Mammary epithelial cell (primary cell): ENCODE measurements at places on chromosomes 4 and X. TPM values are rescaled to one million over a fixed set of nuclear protein-coding genes. Genes with fewer than 3 reads are reported as not detected.

GRCh38 chrX:16464369-16464768 is 185.6 kb upstream of the S100G start:
- no peak for DNase-seq

The ITGB1BP2 gene
- 1.4 and 2.9 TPM in 2 replicates for total RNA-seq

The CLTRN gene
- 2.2 and 3.5 TPM in 2 replicates for total RNA-seq

- DNase-seq, result peak; percentile 95
Measured at GRCh38 chr4:151744614-151745013, 16.2 kb downstream of the GATB start.

DNA sequence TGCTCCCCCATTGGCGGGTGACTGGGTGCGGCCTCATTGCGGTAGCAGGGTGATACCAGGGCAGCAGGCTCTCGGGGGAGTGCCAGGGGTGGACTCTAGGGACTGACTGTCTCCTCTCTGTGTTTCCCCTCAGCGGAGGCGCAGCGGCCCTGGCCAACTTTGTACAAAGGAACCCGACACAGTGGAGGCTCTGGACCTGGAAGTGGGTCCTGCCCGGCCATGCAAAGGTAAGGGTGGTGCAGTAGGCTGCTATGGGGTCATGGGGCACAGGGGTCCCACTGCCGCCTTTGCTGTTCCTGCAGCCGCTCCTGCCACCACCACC is 16.3 kb downstream of the SULT1B1 start:
- no peak for DNase-seq

DNA sequence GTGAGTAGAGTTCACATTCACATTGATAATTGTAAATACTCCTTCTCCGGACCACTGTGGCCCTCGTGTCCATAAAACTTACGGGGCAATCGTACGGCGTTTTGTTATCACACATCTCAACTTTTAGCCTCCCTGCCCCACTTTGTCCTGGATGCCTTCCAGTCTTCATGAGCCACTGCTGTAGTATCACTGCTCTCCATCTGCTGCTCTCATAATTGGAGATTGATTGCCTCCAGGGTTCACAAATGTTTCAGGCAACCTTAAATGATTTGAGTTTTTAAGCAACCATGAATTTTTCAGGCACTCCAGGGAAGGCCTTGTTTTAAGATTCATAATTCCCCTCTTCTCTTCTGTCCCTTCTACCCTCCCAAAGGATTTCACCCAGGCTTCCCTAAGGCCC is 28.4 kb downstream of the ALPK1 start:
- DNase-seq, result no peak

- DNase-seq, result peak; percentile 87
Measured at GRCh38 chrX:7927259-7928167, at the start of gene PNPLA4. PNPLA4 (minus strand) TSS chrX:7927413; CDS start chrX:7926119, 1,294 bp downstream.

DNA sequence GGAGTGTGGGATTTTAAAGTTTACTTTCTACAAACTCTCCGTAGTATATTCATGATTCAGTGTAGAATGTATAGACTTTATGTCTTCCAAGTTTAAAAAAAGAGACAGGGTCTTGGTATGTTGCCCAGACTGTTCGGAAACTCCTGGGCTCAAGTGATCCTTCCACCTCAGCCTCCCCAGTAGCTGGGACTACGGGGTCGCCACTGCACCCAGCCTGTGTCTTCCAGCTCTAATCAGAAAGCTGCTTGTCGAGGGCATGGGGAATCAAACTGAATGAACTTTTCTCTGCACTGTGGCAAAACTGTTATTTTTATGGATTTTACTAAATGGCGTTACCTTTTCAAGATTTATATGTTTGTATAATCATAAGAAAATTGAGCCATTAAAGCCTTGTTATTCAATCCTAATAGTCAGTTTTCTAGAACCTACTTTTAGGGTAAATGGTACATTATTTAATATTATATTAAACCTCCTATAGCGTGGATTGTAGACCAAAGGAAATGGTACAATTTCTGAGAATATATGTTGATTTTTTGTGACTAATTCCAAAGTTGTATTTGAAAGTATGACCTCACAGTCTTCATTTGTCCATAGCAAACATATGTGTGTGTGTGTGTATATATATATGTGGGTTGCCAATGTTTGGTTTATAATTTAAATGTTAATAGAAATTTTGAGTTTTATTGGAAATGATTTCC is 1.1 kb downstream of the BLOC1S4 start:
- no peak for DNase-seq

DNA sequence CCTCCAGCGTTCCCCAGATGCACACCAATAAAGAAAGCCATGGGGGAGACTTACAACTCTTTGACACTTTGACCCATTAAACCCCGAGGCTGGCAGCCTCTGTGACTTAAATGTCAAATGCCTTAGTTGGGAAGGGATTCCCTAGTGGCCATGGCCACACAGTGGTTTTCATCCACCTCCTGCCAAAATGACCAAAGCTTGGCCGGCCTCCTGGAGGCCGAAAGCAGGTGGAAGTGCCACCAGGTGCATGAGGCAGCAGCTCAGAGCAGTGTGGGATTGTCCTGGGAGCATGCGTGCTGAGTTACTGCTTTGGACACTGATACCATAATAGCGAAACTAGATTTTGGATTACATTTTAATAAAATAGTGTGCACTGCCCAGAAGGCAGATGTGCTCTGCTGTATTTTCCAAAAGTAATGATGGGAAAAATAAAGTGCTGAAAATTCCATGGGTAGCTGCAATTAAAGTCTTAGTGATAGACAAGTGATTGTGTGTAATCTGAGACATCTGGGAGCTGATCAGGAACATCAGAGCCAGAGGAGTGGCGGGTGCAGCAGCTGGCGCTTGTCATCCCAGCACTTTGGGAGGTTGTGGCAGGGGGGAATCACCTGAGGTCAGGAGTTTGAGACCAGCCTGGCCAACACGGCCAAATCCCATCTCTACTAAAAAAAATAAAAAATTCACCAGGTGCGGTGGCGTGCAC is 39.8 kb upstream of the TADA2B start:
- DNase-seq, result no peak

GRCh38 chr4:140903522-140904475 is 147.6 kb upstream of the TBC1D9 start:
- no peak for DNase-seq

The ARR3 gene
- not detected for total RNA-seq

GRCh38 chr4:122668241-122668640 is 47.4 kb upstream of the IL21 start:
- DNase-seq, result peak; percentile 39

GRCh38 chrX:50393902-50394301 is 76.7 kb downstream of the DGKK start:
- DNase-seq, result no peak

The CD38 gene
- total RNA-seq, result not detected in 2 replicates

DNA sequence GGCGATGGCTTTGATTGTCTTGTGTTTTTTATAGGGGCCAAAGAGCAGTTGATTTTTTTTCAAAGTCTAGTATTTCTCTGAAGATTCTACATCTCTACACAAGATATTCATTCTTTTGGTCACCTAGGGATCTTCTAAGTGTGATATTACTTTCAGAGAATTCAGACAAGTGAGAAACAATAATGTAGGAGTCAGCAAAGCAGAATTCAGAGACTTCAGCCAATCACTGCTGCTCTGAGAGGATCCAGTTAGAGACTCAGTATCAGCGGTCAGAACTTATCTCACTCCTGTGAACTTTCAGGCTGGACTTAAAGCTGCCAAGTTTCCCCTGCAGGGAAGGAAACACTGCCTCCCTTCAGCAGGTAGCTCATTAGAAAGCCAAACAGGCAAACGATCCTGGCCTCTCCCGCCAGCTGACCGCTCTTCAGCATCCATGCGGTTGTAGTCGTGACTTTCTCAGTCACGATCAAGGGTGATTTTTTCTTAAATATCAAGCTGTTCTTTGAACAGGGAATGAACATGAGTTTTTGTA is 59.2 kb downstream of the NSUN7 start:
- DNase-seq, result no peak

DNA sequence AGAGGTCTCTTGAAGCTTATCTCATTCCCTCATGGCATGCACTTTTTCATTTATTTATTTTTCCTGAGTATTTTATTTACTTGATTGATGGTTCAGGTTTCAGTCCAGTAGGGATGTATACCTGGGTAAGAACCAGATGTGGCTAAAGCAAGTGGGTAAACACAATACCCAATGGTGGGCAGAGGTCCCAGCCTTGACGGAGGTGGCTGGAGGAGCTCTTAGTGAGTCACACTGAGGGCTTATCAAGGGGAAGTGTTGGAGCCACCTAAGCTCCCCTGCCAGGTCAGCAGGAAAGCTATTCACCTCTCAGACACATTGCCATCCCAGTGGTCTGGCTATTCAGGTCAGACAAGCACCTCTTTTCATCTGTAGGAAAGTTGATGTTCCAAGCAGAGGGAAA is 236.2 kb upstream of the MAGEB16 start:
- DNase-seq, result no peak

DNA sequence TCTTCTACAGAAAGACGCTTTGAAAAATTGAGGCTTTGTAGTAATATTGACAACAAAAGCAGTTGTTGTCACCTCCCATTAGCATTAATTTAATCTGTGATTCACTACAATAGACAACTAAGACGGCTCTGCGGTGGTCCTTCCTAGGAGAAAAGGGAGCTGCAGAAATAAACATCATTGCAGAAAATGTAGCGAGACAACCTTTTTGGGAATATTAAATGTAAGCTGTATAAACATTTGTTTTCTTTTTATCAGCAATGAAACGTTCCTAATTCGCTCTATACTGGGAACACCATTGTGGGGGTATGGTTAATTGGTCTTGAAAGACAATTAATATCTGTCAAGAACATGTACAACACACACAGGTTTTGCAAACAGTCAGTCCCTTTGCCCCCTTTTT is 583.3 kb upstream of the TENM3 start:
- DNase-seq, result no peak

DNA sequence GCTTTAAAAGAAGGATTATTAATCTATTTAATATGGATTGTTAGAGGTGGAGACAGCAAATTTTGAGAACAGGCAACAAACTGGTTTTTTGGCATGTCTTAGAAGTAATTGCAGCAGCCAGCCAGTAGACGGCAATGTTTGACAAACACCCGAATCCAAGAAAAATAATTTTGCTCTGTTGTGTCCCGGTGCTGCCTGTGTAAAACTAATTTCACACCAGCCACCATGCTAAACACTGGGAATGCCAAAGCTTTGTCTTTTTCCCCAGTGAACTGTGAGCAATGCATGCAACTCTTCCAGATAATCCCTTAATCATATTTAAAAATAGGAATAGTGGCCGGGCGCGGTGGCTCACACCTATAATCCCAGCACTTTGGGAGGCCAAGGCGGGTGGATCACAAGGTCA is 25.9 kb downstream of the SMIM31 start:
- DNase-seq, result peak; percentile 17

The MAGEB1 gene
- total RNA-seq, result not detected

The SMIM10 gene
- not detected in 2 replicates for total RNA-seq

The GPC3 gene
- total RNA-seq, result 0.33 TPM

DNA sequence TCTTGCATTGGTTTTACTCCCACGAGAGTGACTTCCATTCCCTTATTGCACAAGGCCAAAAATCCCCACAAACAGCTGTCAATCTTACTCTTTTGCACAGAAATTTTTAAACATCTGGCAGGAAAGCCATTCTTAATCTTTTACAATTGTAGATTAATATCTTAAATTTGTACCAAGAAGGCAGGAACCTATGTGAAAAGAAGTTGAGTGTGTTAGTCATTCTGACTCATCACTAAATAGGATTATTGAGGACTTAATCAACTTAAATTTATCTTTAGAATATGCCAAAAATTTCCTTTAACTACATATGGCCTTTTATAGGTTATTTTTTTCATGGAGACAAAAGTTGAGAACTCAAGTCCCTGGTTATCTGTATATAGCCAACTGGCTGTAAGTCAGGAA is 49.0 kb upstream of the VEGFC start:
- DNase-seq, result peak; percentile 76

- DNase-seq, result peak; percentile 17
Measured at GRCh38 chr4:76012388-76012801, 5.1 kb upstream of the CXCL9 start.

The CCNG2 gene
- total RNA-seq, result 79.0 and 80.2 TPM in 2 replicates

DNA sequence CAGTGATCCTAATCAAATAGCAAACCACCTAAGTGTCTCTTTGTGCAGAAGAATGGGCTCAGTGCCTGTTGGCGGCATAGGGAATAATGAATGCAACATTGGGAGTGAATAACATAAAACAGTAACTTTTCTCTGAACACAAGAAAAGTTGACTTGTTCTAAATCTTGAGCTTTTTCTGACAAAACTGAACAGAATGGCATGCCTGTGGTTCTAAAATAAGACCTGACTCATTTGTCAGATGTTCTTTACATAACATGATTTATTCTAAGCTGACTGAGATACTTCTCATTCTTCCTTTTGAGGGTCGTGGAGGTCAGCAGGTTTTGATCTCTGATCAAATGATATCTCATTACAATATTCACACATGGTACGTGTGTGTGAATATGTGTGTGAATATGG is 165.4 kb upstream of the WDR1 start:
- peak; percentile 58 for DNase-seq

DNA sequence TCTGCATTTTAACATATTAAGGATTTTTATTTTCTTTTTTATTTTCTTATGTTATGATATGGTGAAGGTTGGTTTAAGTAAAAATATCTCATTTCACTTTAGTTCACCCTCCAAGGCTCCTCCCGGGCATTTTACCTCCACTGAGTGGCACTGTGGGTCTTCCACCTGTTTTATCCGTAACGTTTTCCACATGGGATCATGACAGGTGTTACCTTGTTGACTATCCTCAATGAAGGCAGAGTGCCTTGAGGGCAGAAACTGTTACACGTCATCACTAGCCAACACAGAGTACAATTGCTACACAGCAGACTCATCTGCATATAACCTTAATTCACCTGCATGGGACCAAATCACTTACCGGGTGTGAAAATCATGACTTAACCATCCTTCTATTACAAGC is 105.8 kb downstream of the GEMIN8 start:
- peak; percentile 78 for DNase-seq

The CYBB gene
- not detected in 2 replicates for total RNA-seq

DNA sequence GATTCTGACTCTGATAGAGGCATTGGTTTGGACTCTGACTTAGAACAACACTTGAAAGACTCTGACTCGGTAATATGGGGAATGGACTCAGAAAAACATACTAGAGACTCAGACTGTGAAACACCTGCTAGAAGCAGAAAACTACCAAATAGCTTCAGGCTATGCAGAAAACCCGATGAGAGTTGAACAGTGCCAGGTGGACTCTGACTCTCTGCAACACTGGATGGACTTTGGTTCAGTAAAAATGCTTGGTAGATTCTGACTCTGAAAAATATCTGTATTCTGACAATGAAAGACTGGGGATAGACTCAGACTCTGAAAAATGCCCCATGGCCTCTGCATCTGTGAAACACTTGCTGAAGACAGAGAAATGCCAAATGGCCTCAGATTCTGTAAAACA is 215.1 kb upstream of the HDX start:
- no peak for DNase-seq

The S100P gene
- total RNA-seq, result 1.0 TPM in 1 of 2 replicates, not detected in the other

The TLR6 gene
- total RNA-seq, result 6.7 TPM

GRCh38 chrX:71941776-71942175 is 31.1 kb downstream of the NHSL2 start:
- no peak for DNase-seq

GRCh38 chr4:142420311-142421095 is 425.6 kb downstream of the INPP4B start:
- no peak for DNase-seq

GRCh38 chr4:106898621-106899230 is 137.4 kb downstream of the DKK2 start:
- DNase-seq, result peak; percentile 37

The ADH1B gene
- not detected in 2 replicates for total RNA-seq

GRCh38 chrX:151753313-151754046 is 18.9 kb downstream of the CNGA2 start:
- peak; percentile 41 for DNase-seq

GRCh38 chrX:45515262-45516215 is 314.9 kb upstream of the DIPK2B start:
- DNase-seq, result peak; percentile 98
